GM12865 (cell line): ENCODE measurements at places on chromosomes 3 and 15.
A peak's percentile ranks its signal among the peaks of the same experiment; 100 is the strongest.

GRCh38 chr3:151067158-151067557 is 18.3 kb upstream of the MED12L start:
- peak; percentile 45 for DNase-seq

- DNase-seq: peak; percentile 61
Measured at GRCh38 chr3:192068464-192069254, 607.7 kb downstream of the PYDC2 start.

DNA sequence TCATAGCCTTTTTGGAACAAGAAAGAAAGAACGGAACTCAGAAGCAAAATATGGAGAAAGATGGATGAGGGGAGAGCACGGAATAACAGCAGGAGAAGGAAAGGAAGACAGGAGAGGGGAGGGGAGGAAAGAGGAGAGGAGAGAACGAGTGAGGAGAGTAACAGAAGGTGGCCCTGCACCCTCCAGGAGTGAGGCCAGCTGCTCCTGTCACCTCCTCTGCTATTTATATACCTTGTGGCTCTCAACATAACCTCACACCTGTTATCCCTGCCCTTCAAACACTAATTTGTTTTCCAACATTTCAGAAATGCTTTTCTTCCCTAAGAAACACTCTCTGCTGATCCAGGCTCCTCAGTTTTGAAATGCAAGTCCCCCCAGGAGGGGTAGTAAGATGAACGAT is 53.4 kb upstream of the ATP2B2 start:
- DNase-seq: no peak

GRCh38 chr3:494190-494589 is 297.6 kb downstream of the CHL1 start:
- DNase-seq: no peak

GRCh38 chr15:80210611-80211573 is 41.1 kb downstream of the CTXND1 start:
- DNase-seq: peak; percentile 35

- no peak for DNase-seq
Measured at GRCh38 chr15:89016549-89017041, 71.7 kb upstream of the ABHD2 start.

- DNase-seq: no peak
Measured at GRCh38 chr3:36824443-36824842, 60.1 kb upstream of the DCLK3 start.

DNA sequence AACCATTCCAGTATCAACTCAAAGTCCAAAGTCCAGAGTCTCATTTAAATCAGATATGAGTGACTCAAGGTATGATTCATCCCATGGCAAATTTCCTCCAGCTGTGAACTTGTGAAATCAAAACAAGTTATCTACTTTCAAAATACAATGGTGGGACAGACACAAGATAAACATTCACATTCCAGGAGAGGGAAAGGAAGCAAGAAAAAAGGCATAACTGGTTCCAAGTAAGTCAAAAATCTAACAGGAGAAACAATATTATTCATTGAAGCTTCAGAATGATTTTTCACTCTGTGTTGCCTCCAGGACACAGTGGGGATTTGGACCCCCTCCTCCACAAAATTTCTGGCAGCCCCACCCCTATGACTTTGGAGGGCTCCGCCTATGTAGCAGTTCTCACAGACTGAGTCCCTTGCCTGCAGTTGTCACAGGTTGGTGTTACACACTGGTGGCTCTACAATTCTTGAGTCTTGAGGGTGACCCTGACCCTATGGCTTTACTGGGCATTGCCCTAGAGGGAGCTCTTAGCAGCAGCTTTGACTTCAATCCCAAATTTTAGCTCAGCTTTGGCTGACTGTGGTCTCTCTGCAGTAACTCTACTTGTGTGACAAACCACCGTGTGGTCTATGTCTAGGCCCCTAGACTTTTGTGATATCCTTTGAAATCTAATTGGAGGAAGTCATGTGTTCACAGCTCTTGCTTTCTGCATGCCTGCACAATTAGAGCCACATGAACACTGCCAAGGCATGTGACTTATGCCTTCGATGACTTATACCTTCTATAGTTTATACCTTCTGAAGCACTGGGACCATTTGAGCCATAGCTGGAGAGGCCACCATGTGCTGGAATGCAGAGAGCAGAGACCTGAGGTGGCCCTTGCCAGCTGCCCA is 644.2 kb downstream of the GRM7 start:
- no peak for DNase-seq

DNA sequence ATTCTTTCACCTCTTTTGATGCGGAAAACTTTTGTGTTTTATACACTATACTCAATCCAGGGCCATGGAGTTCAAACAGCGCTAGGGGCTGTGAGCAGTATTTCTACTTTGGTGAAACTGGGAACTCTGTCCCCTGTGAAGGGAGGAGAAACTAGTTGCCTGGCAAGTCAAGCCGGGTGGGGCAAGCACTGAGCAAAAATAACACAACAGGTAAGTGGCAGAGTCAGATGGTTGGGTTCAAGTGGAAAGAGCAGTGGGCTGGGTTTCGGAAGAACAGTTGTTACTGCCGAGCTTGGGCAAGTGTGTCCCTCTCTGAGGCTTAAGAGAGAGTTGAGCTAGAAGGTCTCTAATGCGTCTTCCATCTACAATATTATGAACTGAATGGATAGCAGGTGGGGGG is 59.7 kb upstream of the ROPN1 start:
- no peak for DNase-seq

GRCh38 chr3:100103558-100104441 is 10.5 kb downstream of the FILIP1L start:
- peak; percentile 91 for DNase-seq

DNA sequence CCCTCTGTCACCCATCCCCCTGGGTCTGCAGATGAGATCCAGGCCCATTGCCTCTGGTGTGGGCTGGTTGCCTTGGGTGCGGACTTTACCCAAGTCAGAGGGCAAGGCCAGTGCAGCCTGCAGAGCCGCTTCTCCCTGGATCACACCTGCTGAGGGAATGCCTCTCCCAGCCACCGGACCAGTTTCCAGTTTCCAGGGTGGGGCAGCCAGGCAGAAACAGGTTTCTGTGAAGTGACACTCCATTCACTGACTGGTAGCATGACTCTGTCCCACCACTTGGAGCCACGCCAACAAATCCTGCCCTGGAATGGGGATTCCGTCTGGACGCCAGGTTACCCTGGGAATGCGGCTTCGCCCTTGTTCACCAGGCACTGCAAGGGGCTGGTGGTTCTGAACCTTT is 30.0 kb downstream of the PAQR5 start:
- DNase-seq: no peak

- peak; percentile 90 for DNase-seq
Measured at GRCh38 chr15:84658080-84658787, at the start of gene NMB. TSS of gene NMB (minus strand) at chr15:84658199. CDS start at chr15:84658152, 47 bp downstream.

GRCh38 chr3:118817748-118818165 is 216.9 kb downstream of the IGSF11 start:
- DNase-seq: peak; percentile 78

GRCh38 chr3:52528586-52529375 is 4.9 kb downstream of the NT5DC2 start:
- no peak for DNase-seq

GRCh38 chr15:99409560-99409959 is 156.2 kb upstream of the MEF2A start:
- no peak for DNase-seq

- DNase-seq: peak; percentile 79
Measured at GRCh38 chr3:195162033-195162669, 108.8 kb downstream of the XXYLT1 start.

GRCh38 chr3:129518038-129518561 is 10.3 kb upstream of the RHO start:
- DNase-seq: no peak

DNA sequence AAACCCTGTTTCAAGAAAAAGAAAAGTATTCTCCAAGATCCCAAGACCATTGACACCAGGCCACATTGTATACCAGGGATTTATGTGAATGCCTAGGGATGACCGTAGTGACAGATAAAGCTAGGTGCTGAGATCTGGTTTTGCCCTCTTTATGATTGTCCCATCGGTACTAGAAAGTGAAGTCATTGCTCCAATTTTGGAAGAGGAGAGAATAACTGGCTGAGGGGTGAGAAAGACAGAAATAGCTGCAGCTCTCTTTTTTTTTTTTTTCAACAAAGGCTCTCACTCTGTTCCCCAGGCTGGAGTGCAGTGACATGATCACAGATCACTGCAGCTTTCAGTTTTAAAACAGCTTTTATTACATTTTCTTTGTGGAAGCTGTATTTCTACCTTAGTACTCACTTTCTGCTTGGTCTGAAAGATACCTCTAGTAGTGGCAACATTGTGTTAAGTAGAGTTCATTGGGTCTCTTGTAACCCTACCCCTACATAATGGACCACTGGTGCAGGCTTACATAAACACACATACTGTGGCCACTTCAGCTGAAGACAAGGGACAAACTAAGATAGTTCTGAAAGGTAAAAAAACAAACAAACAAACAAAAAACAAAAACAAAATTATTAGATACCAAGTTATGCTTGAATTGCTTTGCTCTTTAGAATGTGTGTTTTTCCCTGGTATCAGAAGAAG is 18.0 kb downstream of the ZSCAN29 start:
- DNase-seq: no peak

GRCh38 chr3:10164546-10165393 is at the start of gene IRAK2:
TSS of gene IRAK2 (plus strand) at chr3:10164919. CDS start at chr3:10164955, 36 bp downstream.
- peak; percentile 72 for DNase-seq

- DNase-seq: no peak
Measured at GRCh38 chr15:92365084-92365483, 28.6 kb upstream of the ST8SIA2 start.

GRCh38 chr3:147409143-147410115 is at the start of gene ZIC1:
TSS of gene ZIC1 (plus strand) at chr3:147409365. CDS start at chr3:147410113, 748 bp downstream.
- no peak for DNase-seq

DNA sequence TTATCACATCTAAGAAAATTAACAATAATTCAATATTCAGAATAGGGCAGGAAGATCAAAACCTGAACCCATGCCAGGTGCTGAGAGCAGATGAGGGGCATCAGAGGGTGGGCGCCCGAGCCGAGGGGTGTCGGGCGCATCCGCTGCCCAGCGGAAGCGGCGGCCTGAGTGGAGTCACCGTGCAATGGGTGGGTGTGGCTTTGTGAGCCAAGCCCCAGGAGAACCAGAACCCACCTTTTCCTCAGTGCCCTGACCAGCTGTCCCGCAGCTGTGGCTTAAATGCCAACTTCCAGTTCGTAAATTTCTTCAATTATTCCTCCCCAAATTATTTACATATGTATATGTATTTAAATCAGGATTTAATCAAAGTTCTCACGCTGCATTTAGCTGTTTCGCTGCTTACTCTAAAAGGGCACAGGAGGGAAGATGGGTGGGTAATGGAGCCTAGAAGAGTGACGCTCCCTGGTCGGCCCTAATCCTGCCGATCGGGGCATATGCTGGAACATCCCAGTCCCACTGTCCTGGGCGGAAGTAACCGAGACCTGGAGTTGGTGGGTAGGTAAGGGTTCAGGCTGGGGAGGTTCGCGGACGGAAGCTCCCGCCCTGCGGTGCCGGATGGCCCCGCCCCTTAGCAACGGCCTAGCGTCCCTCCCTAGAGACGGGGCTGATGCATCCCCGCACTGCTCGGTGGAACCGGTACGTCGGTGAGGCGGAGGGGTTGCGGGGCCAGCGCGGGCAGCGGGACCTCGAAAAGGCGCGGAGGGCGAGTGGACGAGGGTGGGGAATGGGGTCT is 1.3 kb downstream of the DNAH1 start:
- DNase-seq: peak; percentile 45

- DNase-seq: no peak
Measured at GRCh38 chr15:29470794-29471193, 201.2 kb upstream of the NSMCE3 start.

DNA sequence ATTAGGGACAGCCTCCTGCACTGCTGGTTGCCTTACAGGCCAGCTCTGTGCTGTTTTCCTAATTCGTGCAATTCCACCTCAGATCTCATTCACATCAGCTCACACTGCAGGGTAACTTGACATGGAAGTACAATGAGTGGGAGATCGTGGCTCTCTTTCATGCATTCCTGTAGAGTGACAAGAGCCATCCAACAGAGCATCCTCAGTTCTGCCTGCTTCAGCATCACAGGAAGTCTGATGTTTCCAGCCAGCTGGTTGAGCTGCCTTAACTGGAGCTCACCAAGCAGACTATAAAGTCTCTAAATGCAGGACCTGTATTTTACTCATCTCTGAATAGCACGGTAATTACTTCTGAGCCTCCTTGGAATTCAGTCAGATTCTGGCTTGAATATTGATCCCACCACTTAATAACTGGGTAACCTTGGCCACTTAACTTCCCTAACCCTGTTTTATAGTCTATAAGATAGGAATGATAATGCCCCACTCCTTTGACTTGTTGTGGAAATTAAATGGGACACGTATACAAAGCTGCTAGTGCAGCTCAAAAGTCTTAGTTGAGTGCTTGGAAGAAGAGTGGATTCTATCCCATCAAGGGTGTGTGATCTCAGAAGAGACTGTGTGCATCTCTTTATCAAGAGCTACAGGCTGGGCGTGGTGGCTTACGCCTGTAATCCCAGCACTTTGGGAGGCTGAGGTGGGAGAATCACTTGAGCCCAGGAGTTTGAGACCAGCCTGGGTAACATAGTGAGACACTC is 1.4 kb upstream of the DIS3L start:
- DNase-seq: peak; percentile 2

GRCh38 chr15:55819397-55820034 is 76.6 kb upstream of the PRTG start:
- DNase-seq: no peak

- peak; percentile 30 for DNase-seq
Measured at GRCh38 chr15:40100123-40100946, 8.3 kb downstream of the BMF start.

DNA sequence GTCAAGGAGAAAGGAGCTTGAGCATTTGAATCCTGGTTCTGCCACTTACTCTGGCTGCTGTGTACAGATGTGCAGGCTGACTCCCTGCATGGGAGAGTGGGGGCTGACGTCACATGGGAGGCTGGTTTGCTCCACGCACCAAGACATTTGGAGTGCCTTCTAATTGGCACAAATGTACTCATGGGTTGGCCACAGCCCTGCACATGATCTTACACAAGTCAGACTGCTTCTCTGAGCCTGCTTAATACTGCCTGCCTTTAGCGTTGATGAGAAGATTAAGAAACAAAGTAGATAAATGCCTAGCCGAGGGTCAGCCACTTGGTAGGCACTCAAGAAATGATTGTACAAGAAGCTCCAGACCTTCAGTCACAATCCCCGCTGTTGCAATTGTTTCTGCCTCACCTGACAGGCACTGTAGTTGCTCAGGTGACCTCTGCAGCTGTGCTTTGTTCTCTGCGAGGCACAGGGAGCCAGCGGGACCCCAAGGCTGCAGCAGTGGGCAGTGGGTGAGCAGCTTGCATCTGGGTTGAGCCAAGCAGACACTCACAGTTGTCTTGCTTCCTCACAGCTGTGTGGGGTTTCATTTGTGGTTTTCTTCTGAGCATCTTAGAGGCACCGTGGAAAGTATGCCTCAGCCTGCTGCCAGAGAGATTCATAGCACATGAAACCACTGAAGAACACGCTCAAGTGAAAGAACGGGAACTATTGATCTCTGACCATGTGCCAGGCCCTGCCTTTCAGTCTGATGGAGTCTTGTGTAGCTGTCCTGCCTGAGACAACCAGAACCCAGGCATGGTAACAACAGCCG is 33.1 kb downstream of the GRK7 start:
- peak; percentile 84 for DNase-seq
